Activated T-cell treated with anti-CD3 and anti-CD28 coated beads, Interleukin-2, amount 50 U/mL, for 72 hours (primary cell): ENCODE measurements at places on chromosomes 16 and 17. TPM values are rescaled to one million over a fixed set of nuclear protein-coding genes. Genes with fewer than 3 reads are reported as not detected.

Gene CDH5
- not detected for total RNA-seq

Gene TBC1D3I
- 2.5 TPM for total RNA-seq

Gene NAGS
- 1.8 TPM for total RNA-seq

Gene CDC6
- total RNA-seq, result 92.6 TPM

Gene MT1M
- total RNA-seq, result not detected

Gene KRTAP17-1
- total RNA-seq, result not detected

Gene ACLY
- total RNA-seq, result 124 TPM

Gene TLCD1
- total RNA-seq, result 9.0 TPM

Gene KRTAP3-1
- total RNA-seq, result not detected

Gene DHRS7C
- total RNA-seq, result not detected

Gene TMEM114
- not detected for total RNA-seq

Gene IL17C
- 0.41 TPM for total RNA-seq

Gene ERAL1
- total RNA-seq, result 68.1 TPM

Gene SLC2A4
- 0.07 TPM for total RNA-seq

Gene ITGAX
- total RNA-seq, result 79.3 TPM

Gene TBC1D3H
- total RNA-seq, result not detected

Gene CCL3
- total RNA-seq, result 336 TPM

Gene KRT32
- total RNA-seq, result not detected

Gene ADAD2
- total RNA-seq, result not detected

Gene PPM1E
- total RNA-seq, result 0.07 TPM

Gene TNK1
- total RNA-seq, result 6.5 TPM

Gene TPSAB1
- total RNA-seq, result not detected

Gene C16orf92
- not detected for total RNA-seq

Gene SPATA22
- 0.37 TPM for total RNA-seq
